Testis (tissue), 5 donors: ENCODE measurements at places on chromosomes 1 and 21. TPM values are rescaled to one million over a fixed set of nuclear protein-coding genes. Genes with fewer than 3 reads are reported as not detected.
A peak's percentile ranks its signal among the peaks of the same experiment; 100 is the strongest.

DNA sequence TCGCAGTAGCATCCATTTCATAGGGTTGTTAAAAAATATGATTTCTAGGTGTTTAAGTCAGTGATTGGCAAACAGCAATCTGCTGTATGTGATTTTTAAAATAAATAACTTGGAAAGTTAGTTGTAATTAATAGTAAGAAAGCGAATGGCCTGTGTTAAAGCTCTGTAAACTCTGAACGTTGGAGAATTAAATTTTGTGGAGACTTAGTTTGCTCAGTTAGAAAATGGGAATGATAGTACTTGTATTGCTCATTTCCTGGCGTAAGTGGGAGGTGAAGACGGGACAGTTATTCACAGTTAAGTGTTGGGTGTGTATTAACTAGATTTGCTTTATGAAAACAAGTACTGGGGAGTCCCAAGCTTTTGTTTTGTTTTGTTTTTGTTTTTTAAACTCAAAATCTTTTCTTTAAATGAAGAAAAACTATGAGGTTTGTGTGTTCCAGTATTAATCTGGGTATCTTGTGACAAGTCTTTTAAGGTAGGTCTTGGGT lies 995 bp downstream of the CACYBP start:
- H3K27me3 ChIP-seq, result no peaks in the 10 kb centered on the region
- no peaks in the 10 kb centered on the region for H3K36me3 ChIP-seq
- H3K4me3 ChIP-seq, result peak overlapping the region; percentile 94
- no peak for DNase-seq
- H3K27ac ChIP-seq, result peak overlapping the region; percentile 95

DNA sequence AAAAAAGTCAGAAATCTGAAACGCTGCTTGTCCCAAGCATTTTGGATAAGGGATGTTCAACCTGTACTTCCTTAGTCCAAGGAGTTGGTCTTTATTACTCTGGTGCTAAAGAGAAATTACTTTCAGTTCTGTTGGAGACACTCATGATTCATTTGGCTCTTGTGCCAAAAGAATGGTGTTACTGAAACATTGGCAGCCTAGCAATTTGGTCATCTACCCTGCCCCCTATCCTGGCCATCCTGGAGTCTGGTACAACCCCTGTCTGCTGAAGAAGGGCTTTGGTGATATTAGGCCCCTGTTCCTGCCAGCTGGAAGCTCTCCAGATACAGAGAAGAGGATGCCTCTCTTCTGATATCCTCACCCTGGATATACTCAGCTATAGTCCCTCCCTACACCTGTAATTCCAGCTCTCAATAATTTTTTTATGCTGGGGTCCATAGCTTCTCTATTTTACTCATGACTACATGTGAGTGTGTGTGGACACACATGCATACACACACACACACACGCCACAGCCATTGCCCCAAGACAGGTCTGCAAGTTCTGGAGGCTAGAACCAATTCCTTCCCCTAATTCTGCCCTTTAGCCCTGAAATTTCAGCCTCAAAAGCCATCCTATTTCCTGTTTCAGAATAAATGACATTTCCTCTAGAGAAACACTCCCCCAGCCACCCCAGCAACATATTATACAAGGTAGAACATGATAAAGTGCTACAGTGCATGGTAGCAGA lies 40.0 kb downstream of the LHX8 start:
- no peak for DNase-seq
- H3K36me3 ChIP-seq, result no peaks in the 10 kb centered on the region
- no peak overlapping the region for H3K4me3 ChIP-seq
- H3K27me3 ChIP-seq, result no peaks in the 10 kb centered on the region

DNA sequence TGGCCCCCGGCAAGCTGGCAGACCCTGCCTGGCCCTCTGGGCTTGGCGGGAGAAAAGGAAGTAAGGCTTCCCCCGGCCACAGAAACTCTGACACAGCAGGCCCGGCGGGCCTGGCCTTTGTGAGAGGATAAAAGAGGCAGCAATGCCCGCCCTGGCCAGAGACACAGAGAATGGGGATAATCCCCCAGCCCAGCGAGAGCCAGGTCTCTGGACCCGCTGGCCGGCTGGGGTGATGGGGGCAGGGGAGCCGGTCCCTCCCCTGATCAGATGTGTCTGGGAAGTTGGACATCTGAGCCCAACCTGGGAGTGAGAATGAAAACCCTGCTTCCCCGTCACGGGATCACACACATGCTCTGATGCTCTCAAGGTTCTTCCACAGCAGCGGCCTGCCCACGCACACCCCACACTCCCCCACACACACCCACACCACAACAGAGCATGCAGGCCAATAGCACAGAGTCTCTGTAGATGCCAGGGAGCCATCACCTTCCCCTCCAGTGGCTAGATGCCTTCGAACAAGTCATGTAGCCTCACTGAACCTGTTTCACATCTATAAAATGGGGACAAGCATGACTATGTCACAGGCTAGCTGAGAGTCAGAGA lies 4.2 kb downstream of the RSPO1 start:
- peaks cover 10% of the 10 kb centered on the region for H3K4me1 ChIP-seq
- peak; percentile 51 for DNase-seq
- H3K4me3 ChIP-seq, result no peak overlapping the region
- H3K27ac ChIP-seq, result no peak overlapping the region
- no peaks in the 10 kb centered on the region for H3K27me3 ChIP-seq

ZMYM4 gene
- 63.5 TPM for total RNA-seq

DNA sequence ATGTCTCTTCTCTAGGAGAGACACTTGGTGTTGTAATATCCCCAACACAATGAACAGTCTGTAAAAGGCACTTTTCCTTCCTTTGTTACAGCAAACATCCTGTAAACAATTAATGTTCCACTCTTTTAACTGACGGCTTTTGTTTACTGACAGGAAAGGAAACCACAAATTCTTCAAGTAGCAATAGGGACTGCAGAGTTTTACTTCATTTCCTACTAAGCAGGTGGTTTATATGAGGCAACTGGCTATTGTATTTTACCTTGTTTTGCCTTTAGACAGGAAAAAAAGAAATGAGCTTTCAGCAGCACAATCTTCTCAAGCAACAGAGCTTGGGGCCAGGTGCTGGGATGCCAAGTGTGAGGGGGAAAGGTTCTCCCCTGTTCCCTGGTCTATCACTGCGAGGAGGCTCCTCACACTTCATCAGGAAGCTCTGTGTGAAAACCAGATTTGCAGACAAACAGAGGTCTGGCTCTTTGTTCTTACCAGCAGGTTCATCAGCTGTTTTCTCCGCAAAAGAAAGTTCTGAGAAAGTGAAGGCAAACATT lies 51.2 kb downstream of the SIPA1L2 start:
- no peaks in the 10 kb centered on the region for H3K27me3 ChIP-seq
- no peaks in the 10 kb centered on the region for H3K4me1 ChIP-seq

- no peak overlapping the region for H3K27ac ChIP-seq
- H3K4me3 ChIP-seq, result no peak overlapping the region
- DNase-seq, result no peak
These were observed 59.7 kb upstream of the TNFSF4 start for GRCh38 chr1:173266841-173267240.

GRCh38 chr1:109625176-109625575 lies 5.5 kb downstream of the AMPD2 start:
- no peaks in the 10 kb centered on the region for H3K27me3 ChIP-seq
- H3K4me1 ChIP-seq, result peaks cover 29% of the 10 kb centered on the region
- H3K36me3 ChIP-seq, result no peaks in the 10 kb centered on the region
- no peak for DNase-seq
- no peak overlapping the region for H3K4me3 ChIP-seq

DNA sequence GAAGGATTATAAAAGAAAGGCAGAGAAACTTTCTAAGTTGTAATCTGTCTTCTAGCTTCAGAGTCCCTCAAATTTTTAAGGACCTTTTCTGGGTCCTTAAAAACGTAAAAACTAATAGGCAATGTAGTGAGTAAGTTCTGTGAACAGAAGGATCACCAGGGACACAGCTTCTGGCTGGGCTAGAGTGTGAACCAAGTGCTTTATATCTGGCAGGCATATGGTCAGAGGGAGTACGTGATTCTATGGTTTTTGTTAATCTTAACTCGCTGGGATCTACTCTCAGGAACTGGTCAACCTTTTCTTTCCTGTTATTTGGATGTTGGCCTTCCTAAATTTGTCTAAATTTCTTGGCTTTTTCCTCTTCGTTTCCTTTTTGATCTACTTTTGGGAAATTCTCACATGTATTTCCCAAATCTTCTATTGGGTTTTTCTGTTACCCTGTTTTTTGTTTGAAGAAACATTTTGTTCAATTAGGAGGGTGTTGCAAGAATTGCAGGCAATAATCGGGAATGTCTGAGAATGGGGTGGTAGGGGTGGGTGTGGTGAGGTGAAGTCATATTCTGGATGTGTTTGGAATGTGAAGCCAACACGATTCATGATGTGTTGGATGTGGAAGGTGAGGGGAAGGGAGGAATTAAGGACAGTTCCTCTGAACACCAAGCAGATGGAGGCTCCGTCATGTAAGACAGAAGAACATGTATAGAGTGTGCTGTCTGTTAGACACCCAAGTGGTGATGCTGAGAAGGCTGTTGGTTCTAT lies 193.2 kb downstream of the FMN2 start:
- no peaks in the 10 kb centered on the region for H3K36me3 ChIP-seq
- H3K4me1 ChIP-seq, result no peaks in the 10 kb centered on the region
- H3K27me3 ChIP-seq, result no peaks in the 10 kb centered on the region

DNA sequence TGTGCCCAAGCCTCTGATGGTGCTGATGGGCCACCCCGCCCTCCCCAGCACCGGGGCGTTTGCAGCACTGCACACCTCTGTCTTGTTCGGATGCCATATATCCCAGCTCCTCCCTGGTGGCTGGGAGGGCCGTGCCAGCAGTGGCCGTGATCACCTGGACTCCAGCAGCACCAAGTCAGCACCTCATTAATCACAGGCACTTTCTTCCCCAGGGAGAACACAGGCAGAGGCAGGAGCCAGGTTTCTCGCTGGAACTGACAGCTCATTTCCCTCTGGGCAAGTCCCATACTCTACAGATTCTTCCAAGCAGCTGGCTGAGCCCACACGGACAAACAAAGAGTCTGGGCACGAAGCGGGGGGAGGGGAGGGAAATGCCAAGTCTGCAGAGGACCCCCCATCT lies 141.7 kb upstream of the EDN2 start:
- no peaks in the 10 kb centered on the region for H3K27me3 ChIP-seq
- H3K4me3 ChIP-seq, result no peak overlapping the region
- H3K27ac ChIP-seq, result no peak overlapping the region
- H3K36me3 ChIP-seq, result no peaks in the 10 kb centered on the region

C1orf141 gene
- total RNA-seq, result 17.3 TPM

DNA sequence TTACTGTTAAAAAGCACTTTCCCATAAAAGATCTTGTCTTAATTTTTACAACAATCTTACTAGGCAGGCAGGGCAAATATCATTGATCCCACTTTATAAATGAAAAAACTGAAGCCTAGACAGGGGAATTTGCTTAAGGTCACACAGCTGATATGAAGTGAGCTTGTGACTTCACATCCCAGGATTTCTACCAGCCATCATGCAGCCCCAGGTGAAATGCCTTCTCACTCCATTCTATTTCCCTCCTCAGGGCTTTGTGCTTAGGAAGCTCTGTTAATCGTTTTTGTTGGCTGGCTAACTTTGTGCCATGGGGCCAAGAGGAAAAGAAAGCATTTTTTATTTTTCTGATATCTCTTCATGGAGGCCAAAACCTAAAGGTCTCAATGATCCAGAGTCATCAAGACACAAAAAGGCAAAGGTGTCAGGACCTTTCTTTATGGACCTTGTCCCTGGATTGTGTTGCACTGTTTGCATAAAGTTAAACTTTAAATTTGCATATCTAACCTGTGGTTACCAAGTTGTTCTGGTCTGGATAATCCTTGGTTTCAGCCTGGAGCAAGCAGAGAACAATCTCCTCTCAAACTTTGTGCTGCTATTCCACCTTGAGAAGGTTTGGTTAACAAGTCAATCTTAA lies 44.8 kb upstream of the ZNF326 start:
- peaks cover 4% of the 10 kb centered on the region for H3K4me1 ChIP-seq
- H3K36me3 ChIP-seq, result no peaks in the 10 kb centered on the region
- no peak for DNase-seq
- no peak overlapping the region for H3K4me3 ChIP-seq
- H3K27me3 ChIP-seq, result no peaks in the 10 kb centered on the region
- H3K27ac ChIP-seq, result no peak overlapping the region

DNA sequence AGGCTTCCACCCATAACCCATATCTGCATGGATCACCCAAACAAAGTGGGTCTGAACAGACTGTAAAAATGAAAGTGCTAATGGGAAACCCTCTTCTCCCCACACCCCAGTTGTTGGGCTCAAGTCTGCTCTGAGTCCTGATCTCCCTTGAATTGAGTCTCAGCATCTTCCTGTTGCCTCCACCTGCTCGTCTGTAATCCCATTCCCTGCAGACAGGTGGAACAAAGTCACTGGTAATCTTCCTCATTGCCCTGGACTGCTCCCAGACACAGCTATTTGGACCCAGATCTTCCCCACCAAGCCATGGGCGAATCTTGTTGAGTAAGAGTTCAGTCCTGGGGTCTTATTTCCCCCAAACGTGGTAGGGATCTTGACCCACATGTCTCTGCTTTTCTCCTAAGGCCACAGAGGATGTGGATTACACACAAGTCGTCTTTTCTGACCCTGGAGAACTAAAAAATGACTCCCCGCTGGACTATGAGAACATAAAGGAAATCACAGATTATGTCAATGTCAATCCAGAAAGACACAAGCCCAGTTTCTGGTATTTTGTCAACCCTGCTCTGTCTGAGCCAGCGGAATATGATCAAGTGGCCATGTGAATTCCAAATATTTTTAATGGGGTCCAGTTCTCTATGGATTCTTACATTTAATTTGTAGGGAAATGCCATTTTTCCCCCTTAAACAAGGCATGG lies 15.7 kb downstream of the AVPR1B start:
- no peaks in the 10 kb centered on the region for H3K36me3 ChIP-seq
- DNase-seq, result no peak
- H3K4me1 ChIP-seq, result no peaks in the 10 kb centered on the region
- no peak overlapping the region for H3K4me3 ChIP-seq
- no peak overlapping the region for H3K27ac ChIP-seq
- no peaks in the 10 kb centered on the region for H3K27me3 ChIP-seq

DNA sequence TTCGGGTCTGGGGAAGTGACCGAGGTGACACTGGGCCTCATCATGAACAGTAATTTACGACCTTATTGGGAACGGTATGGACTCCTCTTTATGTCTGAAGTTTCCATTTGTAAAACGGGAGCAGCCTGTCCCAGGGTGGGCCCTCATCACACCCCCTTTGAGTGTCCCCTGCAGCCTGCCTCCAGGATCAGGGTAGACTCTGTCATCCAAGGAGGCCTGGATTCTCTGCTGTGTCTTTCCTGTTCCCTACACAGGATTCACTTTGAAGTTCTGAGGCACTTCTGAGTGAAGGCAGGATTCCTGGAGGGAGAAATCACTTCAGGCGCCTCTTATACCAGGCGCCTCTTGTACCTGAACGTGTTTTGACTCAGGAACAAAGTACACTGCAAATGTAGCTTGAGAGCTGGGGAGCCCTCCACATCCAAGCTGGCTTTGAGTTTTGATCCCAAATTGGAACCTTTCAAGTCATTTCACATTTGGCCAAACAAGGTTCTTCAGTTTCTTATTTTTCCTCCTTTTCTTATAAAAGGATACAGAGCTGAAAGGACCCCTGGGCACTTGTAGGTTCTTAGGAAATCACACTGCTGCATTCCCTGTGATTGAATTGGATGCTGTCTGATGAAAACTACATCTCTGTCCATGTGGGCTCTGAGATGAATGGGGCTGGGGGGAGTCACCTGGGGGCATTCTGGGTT lies 106.0 kb downstream of the SUSD4 start:
- H3K27me3 ChIP-seq, result no peaks in the 10 kb centered on the region
- H3K27ac ChIP-seq, result no peak overlapping the region
- no peak overlapping the region for H3K4me3 ChIP-seq
- no peaks in the 10 kb centered on the region for H3K36me3 ChIP-seq
- no peak for DNase-seq
- H3K4me1 ChIP-seq, result no peaks in the 10 kb centered on the region

TAL1 gene
- 1.7 TPM for total RNA-seq

- no peak overlapping the region for H3K27ac ChIP-seq
- no peaks in the 10 kb centered on the region for H3K36me3 ChIP-seq
- H3K4me3 ChIP-seq, result no peak overlapping the region
- no peaks in the 10 kb centered on the region for H3K27me3 ChIP-seq
These were observed 197.8 kb downstream of the VAV3 start for GRCh38 chr1:107767156-107767582.
